ENCODE measurements at places on chromosomes 3 and 15.
A peak's percentile ranks its signal among the peaks of the same experiment; 100 is the strongest.

GRCh38 chr3:67524046-67524445 lies 130.4 kb downstream of the SUCLG2 start:
- no peak for DNase-seq

GRCh38 chr15:77563623-77564156 lies 69.0 kb downstream of the LINGO1 start:
- no peak for DNase-seq

DNA sequence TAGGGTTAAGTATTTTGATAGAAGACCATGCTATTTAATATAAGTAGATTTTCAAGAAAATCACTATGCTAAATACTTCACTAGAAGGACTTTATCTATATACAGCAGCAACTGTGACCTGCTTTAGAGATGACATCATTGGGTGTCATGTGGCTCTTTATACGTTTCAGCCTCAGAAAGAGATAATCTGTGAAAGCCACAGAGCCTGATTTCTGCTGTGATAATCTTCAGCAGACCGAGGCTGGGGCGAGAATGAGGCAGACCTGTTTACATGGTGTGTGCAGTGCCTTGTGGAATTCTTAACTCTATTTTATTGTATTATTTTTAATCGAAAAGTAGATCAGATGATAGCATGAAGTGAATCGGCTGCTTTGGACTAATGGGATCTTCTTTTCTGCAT lies 471.2 kb downstream of the MFSD1 start:
- no peak for DNase-seq

DNA sequence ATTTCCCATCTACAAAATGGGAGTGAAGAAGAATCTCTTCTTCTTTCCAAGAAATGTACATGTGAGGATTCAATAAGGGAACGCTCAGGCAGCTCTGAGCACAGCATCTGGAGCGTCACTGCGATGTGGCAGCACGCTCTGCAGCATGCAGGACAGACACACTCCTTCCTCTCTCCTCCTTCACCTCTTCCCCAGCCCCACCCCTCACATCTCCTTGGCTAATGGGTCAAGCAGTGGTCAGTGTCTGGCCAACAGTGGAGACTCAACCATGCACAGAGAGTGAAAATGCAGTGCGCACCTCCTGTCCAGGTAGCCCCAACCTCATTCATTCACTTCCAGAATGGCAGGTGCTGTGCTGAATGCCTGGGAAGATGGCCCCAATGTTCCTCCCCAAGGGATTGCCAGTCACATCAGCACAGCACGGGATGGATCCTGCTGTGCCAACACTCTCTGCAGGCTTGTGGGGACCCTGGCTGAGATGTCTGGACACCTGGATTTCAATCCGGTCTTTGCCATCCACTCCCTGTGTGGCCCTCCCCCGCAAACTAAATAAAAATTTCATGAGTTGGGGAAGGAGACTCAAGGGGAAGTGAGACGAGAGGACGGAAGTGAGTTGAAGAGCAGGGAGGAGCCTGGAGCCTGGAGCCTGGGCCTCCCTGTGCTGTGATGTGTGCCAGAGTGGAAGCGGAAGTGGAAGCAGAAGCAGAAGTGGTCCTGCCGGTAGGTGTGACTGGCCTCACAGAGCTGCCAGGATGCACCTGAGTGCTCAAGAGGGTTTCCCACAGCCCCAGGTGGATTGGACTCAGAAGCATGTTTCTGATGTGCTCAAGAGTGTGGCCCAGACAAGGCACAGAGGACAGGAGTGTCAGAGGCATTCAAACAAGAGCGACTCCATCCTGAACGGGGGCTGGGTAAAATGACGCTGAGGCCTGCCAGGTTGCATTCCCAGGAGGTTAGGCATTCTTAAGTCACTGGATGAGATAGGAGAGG lies 163.9 kb downstream of the SMAD6 start:
- DNase-seq = peak; percentile 80

- no peak for DNase-seq
Observed at GRCh38 chr3:195692781-195693427, 27.9 kb upstream of the MUC20 start.

DNA sequence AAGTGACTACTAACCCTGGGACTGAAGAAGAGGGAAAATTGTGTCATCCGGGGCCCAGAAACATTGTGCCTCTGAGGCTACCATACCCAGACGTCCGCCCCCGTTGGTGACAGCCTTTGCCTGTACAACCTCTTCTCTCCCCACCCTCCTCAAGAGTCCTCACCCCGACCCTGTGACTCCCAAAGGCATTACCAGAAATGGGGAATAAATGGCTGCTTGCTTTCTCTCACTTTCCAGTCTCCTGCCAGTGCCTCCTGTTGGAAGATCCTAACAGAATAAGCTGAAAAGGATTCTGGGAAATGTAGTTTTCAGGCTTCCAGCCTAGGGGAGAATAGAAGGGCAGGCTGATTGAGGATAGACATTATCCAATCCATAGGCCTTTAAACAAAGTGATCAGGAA lies 30.8 kb upstream of the SLC25A36 start:
- peak; percentile 17 for DNase-seq

DNA sequence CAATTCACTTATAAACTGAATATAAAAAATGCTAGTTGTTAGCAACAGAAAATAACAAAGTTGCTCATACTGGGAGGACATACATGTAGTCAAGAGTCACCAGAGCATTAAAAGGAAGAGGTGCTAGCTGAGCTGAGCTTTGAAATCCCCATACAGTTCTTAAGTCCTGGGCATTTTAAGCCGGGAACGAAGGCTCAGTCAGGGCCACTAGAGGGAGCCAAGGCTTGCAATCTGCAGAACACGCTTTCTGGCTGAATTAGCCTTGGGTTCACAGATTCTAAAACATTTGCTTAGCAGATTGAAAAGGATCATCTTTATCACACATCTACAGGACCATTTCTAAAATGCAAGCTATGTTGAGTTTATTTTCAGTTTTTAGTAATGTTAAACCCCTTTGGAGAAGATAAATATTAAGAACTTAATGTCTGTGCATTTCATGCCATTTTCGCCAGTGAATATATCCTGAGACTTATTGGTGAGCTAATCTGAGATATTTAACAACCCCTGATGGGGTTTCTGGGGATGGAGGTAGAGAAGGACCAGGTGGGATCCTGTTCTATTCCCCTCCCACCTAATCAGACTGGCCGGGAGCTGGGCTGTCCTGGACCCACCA lies 26.3 kb upstream of the MNS1 start:
- peak; percentile 79 for DNase-seq

DNA sequence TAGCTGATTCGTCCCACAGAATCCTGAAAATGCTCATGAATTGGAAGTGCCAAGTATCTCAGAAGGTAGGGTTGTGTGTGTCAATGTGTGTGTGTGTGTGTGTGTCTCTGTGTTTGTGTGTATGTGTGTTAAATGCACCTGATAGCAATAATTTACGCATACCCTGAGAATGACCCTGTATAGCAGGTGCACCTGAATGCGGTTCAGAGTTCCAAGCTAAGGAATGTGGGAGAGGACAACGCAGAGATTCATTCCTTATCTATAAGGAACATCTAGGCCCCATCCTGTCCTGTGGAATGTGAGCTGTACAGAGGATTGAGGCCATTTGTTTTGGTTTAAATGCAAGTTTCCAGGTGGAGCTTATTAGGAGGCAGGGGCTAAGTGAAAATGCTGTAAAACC lies 49.1 kb upstream of the NEDD4 start:
- no peak for DNase-seq

DNA sequence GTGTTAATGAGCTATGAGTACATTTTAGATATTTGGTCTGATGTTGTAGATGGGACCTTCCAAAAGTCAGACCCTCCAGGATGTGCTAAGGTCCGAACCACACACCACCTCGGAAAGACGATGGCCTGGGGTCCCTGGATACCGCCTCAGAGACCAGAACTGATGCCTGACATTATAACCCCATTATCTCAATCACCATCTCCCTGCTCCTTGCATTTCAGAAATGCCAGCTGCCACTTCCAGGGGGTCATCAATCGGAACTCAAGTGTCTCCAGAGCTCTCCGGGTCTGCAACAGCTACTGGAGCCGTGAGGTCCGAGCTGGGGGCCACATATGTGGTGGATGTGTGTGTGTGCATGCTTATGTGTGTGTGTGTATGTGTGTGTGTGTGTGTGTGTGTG lies 7.9 kb downstream of the DUOX1 start:
- no peak for DNase-seq

DNA sequence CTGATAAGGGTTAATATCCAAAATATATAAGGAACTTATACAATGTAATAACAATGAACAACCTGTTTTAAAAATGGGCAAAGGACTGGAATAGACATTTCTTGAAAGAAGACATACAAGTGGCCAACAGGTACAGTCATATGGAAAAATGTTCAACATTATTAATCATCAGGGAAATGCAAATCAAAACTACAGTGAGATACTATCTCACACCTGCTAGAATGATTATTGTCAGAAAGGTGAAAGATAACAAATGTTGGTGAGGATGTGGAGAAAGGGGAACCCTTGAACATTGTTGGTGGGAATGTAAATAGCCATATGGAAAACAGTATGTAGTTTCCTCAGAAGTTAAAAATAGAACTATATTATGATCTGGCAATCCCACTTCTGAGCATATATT lies 20.4 kb downstream of the GOLM2 start:
- no peak for DNase-seq

DNA sequence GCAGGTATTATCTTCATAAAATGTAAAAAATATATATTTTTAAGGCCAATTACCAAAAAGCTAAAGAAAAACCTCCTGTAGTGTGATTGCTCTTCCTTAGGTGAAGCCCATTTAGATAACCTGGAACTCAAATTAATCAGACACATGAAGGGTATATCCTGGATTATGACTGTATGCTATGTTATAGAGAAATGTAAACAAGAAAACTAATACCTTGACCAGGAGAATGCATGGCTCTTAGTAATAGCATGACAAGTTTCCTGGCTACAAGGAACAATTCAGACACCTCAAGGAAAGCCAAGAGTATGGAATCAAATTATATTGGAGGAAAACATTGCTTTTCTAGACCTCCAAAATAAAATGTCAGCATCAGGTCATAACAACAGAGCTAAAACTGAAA lies 14.0 kb upstream of the CFAP161 start:
- DNase-seq = no peak

DNA sequence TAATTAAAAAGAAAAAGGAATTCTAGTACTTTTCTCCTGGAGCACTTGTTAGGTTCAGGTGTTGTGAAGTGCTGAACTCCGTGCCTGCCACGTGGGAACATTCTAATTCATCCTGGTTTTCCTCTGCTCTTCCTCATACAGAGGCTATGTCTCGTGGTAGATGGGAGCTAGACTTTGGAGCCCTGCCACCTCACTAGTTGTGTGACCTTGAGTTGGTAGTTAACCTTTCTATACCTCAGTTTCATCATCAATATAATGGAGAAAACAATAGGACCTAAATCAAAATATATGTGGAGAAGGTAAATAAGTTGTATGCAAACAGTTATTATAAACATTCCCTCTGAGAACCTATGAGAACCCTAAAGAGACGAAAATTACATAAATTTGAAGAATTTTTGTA lies 10.6 kb downstream of the ALAS1 start:
- DNase-seq = no peak

DNA sequence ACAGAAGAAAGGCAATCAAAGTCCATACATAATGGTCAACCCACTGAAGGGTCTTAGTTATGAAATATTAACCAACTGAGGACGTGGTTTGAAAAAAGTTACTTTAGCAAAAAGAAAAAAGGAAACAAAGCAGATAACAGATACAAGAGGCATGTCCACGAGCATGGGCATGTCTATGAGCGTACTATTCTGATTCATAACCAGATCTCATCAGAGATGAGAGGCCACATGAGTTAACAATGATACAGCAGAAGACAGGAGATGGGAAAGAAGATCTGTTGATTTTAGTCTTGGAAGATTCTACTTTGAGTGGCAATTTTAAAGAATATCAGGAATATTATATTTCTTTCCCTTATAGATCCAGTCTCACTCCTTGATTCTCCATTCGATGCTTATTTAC lies 262.9 kb upstream of the SLITRK3 start:
- no peak for DNase-seq

Measured in hematopoietic multipotent progenitor cell (in vitro differentiated cells).